ENCODE measurements at places on chromosomes 1 and 21.

DNA sequence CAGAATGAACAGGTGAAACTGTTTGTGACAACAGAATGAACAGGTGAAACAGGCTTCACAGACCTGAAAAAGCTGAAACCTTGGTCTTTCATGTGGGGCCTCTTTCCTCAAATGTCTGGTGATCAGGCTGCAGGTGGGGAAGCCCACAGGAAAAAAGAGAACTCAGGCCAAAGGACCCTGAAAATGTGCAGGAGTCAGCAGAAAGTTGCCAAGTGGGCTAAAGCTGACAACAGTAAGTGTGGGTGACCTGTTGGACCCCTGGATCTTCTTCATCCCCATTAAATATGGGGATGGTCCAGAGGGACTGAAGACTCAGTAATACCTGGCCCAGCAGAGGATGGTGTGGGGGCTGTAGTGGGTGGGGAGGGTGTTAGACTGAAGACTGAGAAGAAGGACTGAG is 9.1 kb upstream of the CHIT1 start:
- DNase-seq = no peak

- DNase-seq = no peak
Measured at GRCh38 chr1:180234369-180235076, 4.5 kb downstream of the LHX4 start.

GRCh38 chr1:209861242-209861641 is 33.5 kb downstream of the UTP25 start:
- DNase-seq = no peak

DNA sequence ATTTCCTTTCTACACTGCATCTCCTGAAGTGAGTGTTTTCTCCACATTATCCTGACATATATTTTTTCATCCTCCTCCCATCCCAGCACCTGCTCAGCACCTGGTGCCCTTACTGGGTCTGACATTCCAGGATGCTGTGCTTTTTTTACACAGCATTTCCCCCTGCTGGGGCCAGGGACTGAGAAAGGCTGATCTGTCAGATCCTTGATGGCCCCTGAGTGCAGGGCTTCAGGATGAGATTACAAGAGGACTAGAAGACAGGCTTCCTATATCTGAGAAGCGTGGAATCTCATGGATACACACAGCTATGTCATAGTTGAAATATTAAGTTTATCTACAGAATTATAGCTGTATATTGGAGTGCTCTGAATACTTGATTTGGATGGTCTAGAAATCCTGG is 24.4 kb downstream of the RCAN1 start:
- DNase-seq = no peak

GRCh38 chr1:217313096-217313495 is 317.8 kb downstream of the GPATCH2 start:
- DNase-seq = no peak

- no peak for DNase-seq
Measured at GRCh38 chr1:224733027-224733911, 117.2 kb downstream of the CNIH3 start.

DNA sequence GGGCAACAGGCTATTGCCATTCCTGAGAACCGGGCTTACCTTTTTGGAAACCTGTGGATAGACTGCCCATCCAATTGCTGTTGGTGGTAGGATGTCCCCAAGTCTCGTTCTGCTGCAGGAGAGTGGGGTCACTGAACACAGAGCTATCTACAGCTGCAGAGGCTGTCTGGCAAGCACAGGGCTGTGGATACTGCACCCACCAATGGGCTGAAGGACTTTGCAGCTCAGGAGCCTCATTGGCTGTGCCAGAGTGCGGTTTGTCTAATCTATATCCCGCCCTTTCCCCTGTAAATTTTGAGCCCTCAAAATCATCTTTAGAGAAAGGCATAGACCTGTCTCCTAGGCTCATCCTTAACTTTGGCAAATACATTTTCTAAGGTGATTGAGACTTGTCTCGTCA is 15.3 kb downstream of the RNF187 start:
- DNase-seq = no peak

DNA sequence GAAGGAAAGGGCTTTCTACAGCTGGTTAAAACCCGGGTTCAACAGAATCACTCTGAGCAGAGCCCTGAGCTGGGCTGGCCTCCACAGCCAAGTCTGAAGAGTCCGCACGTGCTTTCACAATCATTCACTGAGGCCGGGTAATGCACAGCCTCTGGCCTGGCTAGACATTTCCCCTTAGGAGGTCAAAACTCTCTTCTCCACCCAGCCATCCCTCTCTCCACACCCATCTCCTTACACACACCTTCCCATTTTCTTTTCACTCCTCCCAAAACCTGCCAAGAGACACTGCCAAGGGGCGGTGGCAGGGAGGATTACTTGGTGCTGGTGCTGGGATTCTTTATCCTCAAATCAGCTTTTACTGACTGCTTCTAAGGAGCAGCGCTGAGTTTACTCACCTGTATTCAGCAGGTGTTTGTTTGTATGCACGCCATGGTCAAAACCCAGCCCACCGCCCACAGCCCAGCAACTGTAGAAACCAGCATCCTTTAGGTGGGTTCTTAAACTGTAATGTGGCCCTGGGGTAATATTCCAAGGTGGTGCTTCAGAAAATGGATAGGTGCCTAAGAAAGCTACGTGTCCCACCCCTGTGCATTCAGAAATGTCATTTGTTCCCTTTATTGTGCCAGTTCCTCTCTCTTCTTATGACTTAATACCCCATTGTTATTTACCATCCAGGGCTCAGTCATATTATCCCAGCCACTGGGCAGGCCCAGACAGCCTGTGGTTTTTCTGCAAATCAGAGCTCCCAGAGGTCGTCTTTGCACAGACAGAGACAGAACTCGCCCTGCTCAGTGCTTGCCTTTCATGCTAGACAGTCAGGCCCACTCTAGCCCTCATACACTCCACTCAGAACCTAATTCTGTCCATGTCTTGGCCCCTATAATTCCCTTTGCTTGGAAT is 80.2 kb downstream of the ADSS2 start:
- DNase-seq = no peak

- no peak for DNase-seq
Measured at GRCh38 chr1:25392841-25393240, 27.8 kb downstream of the RHCE start.

GRCh38 chr1:64357422-64357821 is 112.5 kb upstream of the CACHD1 start:
- DNase-seq = no peak

GRCh38 chr1:230957580-230957989 is 21.1 kb downstream of the TTC13 start:
- no peak for DNase-seq

GRCh38 chr1:241772932-241773500 is 75.0 kb upstream of the EXO1 start:
- DNase-seq = no peak

DNA sequence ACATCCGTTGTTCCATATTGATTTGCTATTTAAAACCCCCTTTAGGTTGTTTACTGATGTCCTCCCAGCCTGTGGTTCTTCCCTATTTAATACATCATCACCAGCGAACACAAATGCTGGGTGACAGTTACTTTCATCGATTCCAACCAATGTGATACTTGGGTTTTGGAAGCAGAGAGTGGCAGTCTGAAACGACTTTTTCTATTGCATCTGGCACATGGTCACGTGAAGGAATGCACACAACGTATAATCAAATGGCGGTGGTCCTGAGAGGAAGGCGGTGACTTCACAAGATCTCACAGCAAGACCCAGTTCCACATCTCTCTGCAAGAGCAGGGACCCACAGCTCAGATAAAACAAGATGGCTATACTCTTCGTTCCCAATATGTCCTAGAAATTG is 213.9 kb downstream of the DSCAM start:
- no peak for DNase-seq

DNA sequence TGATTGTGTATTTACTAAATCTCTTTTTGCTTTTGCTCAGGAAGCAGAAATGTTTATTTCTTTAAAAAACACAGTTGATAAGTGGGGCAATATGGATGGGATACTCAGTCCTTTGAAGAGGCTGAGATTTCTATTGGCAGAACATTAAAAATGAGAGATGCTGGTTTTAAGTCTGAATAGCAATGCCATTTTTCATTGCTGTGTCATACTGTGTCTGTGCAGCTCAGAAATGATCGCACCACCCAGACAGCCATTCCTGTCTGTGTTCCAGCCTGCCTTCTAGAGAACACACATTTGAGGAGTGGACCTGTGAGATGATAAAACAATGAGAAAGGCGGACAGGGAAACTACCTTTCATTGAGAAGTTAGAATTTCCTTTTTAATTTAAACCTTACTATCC is 231.2 kb upstream of the USP24 start:
- no peak for DNase-seq

- no peak for DNase-seq
Measured at GRCh38 chr1:165143437-165144065, 213.0 kb downstream of the LMX1A start.

DNA sequence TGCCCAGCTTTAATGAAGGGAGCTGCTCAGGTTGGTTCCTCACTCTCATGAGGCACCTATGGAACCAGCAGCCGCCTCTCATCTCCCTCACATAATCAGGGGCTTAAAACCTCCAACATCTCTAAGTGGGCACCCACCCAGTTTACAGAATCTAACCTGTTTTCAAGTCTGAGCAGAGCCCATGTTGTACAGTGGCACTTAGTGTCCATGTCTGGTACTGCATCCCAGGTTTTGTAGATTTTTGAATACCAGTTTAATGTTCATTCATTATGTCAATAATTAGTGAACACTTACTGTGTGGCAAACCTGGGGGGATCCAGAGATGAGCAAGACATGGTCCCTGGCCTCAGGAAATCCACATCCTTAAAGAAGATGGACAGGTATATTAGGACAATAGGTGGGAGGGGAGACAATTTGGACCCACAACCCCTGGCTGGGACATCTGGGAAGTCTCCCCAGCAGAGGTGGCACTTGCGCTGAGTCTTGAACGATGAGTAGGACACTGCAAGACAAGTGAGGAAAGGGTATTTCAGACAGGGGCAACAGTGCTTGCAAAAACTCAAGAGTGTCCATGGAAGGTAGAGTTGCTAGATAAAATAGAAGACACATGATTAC is 83.3 kb downstream of the LACTBL1 start:
- DNase-seq = no peak

- DNase-seq = peak; percentile 36
Measured at GRCh38 chr1:94962409-94963265, 35.7 kb upstream of the CNN3 start.

DNA sequence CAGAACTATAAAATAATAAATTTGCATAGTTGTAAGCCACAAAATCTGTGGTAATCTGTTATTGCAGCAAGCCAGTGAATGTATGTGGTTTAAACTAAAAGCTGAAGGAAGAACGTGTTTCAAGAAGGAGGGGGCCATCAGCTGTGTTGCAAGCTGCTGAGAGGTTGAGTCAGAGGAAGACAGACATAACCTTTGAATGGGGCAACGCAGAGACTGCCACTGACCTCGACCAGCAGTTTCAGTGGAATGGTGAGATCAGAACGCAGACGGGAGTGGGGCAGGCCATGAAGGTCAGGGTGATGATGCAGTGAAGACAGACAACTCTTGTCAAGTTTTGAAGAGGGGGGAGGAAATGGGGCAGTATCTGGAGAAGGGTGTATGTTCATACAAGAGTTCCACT is 23.2 kb upstream of the QSOX1 start:
- DNase-seq = peak; percentile 96

GRCh38 chr21:35995522-35996088 is 64.7 kb downstream of the SETD4 start:
- no peak for DNase-seq

DNA sequence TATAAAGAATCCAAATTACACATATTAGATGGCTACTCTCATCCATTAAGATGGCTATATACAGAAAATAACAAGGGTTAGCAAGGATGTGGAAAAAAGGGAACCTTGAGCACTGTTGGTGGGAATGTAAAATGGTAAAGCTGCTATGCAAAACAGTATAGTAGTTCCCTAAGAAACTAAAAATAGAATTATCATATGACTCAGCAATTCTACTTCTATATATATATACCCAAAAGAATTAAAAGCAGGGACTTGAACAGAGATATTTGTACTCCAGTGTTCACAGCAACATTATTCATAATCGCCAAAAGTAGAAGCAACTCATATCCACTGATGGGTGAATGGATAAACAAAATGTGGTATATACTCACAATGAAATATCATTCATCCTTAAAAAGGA is 126.1 kb downstream of the KCNH1 start:
- no peak for DNase-seq

- DNase-seq = no peak
Measured at GRCh38 chr21:17438635-17439034, 74.2 kb upstream of the CXADR start.

DNA sequence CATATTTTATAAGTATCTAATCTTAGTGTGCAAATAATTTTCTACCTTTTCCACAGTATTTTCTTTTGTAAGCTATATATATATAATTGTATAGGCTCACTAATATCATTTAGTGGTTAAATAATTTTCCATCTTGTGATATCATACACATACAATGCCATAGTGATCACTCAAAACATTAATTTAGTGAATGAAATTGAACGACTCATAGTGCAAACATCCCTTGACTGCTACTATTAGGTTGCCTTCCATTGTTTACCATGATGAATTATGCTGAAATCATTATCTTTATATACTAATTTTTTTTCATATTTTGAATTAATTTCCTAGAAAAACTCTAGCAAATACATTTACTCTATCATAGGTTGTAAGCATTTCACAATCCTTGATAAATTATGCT is 127.1 kb downstream of the PCNX2 start:
- DNase-seq = no peak

DNA sequence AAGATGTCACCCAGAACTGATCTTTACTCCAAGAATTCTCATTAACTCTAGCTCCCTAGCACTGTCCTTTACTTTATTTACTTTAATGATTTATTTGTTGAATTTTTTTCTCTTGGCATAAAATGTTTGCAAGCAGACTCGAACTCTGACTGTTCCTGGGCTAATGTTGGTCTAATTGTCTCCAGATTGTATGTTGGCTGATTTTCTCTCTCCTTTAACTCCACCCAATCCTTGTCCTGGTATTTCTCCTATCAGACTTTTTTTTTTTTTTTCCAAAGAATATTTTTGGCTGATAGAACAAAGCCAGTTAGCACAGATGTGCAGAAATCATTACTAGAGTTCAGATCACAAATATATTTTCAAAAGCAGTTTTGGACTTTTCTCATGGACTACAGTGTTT is 82.6 kb downstream of the ATF6 start:
- DNase-seq = no peak

DNA sequence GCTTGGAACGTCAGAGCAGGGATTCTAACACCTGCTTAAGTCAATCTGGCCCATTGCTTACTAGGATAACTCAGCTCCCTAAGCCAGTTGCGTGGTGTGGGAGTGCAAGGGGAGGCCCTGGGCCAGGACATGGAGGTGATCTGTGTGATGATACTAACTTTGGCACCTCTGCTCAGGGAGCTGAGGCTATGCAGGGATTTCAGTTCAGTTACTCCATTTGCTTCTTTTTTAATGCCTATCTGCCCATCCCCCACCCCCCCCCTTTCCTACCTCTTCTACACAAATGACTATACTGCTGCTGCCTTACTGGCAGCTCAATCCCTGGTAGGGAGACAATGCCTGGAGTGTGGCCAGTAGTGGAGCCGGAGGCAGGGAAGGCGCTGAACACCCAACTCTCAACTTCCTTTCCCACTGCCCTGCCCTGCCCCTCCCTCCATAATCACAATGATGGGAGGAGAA is 19.5 kb downstream of the INKA2 start:
- DNase-seq = no peak

GRCh38 chr1:161047436-161048420 is 2.0 kb upstream of the USF1 start:
- DNase-seq = no peak

GRCh38 chr1:69846267-69846666 is 278.5 kb downstream of the LRRC7 start:
- no peak for DNase-seq

Data from SIG-M5 (cell line).